ENCODE measurements at places on chromosomes 3 and 15. TPM values are rescaled to one million over a fixed set of nuclear protein-coding genes. Genes with fewer than 3 reads are reported as not detected.

- no peak for DNase-seq
Observed at GRCh38 chr15:60590935-60591495, 112.1 kb upstream of the ICE2 start.

DNA sequence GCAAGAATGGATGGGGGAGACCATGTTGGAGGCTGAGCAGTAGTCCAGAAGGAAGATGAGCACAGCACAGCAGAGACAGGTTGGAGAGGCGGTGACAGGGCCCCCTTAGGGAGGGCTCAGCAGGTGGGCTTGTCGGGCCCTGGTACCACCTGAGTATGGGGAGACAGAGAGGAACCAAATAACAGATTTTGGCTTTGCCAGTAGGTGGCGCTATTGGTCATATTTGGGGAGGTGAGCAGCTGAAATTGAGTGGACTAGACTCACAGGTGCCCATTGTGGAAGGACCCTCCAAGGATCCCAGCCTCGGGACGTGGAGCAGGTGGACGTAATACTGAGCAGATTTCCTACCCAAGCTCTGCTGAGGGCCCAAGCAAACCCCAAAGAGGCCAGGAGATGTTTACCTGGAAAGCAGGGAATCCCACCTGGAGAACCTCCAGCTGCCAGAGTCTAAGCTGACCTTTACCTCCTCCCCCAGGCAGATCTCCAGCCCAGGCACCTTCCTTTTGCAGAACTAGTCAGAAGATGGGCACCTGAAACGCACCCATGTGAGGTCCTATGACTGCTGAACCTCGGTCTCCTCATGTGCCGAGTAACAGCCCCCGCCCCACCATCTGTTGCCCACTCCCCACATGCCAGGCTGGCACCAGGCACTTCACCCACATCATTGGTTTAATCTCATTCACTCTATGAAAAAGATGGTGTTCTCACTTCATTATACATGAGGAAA lies 24.6 kb upstream of the CORO2B start:
- DNase-seq: no peak

- no peak for DNase-seq
Observed at GRCh38 chr15:35827911-35828310, 281.9 kb upstream of the DPH6 start.

Gene ST3GAL6
- polyA plus RNA-seq: 65.3 TPM

GRCh38 chr3:35437381-35437780 lies 201.9 kb upstream of the ARPP21 start:
- DNase-seq: no peak

- DNase-seq: no peak
Observed at GRCh38 chr3:79236496-79236895, 531.3 kb downstream of the ROBO1 start.

Gene MME
- polyA plus RNA-seq: 466 TPM

Gene TRH
- polyA plus RNA-seq: 0.45 TPM

- no peak for DNase-seq
Observed at GRCh38 chr3:102434715-102435114, at the start of gene ZPLD1. TSS of gene ZPLD1 (plus strand) at chr3:102435015. CDS start at chr3:102438488, 3,473 bp downstream.

DNA sequence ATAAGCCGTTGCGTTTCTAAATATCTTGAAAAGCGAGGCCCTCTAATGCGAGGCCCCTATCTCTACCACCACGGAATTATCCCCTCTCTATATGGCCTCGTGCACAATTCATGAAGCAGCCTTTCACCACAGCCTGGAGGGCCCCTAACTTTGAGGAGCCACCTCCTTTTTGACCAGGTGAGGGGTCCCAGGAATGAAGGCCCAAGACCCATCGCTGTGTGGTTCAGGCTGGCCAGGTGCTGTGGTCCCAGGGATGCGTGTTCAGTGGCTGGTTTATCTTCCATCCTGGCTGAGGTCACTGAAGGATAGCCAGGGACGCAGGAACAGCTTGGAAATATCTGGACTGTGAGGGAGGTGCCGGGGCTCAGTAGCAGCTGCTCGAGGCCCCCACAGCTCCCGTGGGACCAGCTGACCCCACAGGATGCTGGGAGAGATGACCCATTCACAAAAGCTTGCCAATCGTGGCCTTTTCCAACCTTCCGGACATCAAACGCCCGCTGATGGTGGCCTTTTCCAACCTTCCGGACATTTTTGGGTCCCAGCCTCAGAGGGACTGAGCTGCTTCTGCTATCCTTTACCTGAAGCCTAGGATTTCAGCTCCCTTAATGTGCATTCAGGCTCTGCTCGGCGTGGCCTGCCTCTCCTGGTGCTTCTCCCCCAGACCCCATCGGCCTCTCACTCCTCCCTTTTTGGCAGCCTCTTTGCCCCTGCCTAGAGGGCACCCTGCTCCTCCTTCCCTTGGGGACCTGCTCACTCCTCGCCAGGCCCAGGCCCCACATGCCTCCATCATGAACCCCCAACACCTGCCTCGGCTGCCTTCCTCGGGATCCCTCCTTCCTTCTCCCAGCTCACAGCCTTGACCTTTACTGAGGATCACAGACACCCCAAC lies 140.9 kb downstream of the CHSY1 start:
- no peak for DNase-seq

DNA sequence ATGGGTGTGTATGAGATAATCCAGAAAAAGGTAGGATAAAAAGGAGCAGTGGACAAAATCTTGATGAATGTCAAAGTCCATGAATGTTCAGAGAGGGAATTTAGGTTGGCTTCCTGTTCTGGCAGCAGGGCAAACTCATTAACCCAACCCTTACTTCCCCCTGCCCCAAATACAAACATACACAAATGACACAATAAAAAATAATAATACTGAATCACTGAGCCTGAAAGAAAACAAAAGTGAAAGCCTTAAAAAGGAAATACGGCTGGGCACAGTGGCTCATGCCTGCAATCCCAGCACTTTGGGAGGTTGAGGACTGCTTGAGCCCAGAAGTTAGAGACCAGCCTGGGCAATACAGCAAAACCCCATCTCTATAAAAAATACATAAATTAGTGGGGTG lies 62.9 kb downstream of the GPR176 start:
- no peak for DNase-seq

All from left renal cortex interstitium (tissue), 4 donors.